Stimulated activated CD4-positive, alpha-beta T cell treated with anti-CD3 and anti-CD28 coated beads, TNF-alpha, amount 100 ng/mL, for 48 hours (primary cell): ENCODE measurements at places on chromosomes 6 and 20.

- DNase-seq, result no peak
Observed at GRCh38 chr6:20038410-20039204, 173.7 kb downstream of the MBOAT1 start.

GRCh38 chr20:32451682-32452461 is 93.7 kb downstream of the ASXL1 start:
- DNase-seq, result no peak

DNA sequence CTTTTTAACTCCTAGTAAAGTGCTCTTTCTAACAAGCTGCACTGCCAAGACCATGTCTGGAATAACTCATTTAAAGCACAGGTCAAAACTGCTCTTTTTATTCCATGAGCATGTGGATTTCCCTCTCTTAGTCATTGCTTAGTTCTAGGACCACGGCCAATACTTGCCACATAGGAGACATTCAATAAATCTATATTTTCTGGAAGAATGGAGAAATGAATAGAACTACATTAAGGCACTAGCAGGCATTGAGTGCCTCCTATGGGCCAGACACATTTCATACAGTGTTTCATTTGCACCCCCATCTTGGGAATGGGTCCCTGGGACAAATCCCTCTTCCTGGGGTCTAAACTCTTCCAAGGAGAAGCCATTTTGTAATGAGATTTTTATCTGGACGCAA is 552.8 kb upstream of the CITED2 start:
- no peak for DNase-seq

GRCh38 chr20:35172434-35172806 is 548 bp downstream of the PROCR start:
- no peak for DNase-seq

- no peak for DNase-seq
Observed at GRCh38 chr20:55676097-55676496, 329.2 kb downstream of the CBLN4 start.

GRCh38 chr6:37289931-37290330 is 32.0 kb upstream of the TMEM217 start:
- peak; percentile 10 for DNase-seq

DNA sequence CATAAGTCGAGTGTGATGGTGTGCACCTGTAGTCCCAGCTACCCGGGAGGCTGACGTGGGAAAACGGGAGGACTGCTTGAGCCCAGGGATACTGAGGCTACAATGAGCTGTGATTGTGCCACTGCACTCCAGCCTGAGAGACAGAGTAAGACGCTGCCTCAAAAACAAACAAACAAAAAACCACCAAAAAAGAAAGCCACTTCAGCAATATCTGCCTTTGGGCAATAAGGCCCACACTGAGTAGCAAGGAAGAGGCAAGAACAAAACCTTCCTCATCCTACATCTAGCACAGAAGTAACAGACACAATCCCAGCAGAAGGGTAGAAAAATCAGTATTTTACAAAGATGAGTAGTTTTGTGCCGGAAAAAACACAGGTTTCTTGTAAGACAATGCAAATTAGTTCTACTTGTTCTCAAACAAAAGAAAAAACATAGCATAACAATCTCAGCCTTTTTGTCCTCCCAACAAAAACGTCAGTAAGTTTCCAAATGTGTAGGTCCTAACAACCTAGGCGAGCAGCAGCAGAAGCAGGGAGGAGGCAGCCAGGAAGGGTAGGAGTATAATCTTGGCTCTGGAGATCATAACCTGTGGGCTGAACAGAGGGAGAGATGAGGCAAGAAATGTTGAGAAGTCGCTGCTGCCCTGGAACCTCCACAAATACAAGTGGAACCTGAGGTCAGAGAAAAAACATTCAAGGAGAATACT is 5.7 kb downstream of the PPP1R10 start:
- no peak for DNase-seq

GRCh38 chr20:60242836-60243505 is 284.7 kb downstream of the CDH26 start:
- no peak for DNase-seq

DNA sequence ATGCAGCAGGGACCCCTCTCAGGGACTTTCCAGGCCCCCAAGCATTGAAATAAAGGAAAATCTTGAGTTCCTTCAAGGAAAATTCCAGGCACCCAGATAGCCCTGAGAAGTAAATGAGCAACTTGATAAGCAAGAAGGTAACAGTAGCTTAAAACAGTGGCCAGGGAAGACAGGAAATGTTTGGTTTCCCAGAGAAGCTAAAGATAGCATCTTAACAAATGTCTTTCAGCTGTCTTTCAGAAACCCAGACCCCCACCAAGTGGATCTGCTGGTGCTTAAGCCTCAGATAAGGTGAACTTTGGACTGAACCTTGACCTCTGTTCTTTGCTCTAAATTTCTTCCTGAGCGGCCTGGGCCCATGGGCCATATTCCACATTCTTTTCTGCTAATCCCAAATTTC is 117.8 kb upstream of the CST7 start:
- DNase-seq, result no peak

DNA sequence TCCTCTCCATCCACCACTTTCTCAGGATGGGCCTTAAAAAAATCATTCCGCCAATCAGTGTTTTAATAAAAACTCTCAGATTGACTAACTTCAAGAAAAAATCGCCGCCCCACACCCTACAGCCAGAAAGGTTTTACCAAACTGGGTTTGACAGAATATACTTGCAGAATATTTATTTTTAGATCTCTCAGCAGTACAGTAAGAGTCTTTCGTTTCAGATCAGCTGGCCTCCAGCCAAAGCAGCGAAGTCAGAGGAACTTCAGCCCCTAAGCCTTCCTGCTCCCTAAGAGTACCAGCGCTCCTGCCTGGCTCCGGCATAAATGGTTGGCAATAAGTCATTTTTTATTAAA is 24.7 kb downstream of the TBC1D7 start:
- peak; percentile 5 for DNase-seq

GRCh38 chr6:11111769-11112437 is 378 bp upstream of the ERVFRD-1 start:
- no peak for DNase-seq

- DNase-seq, result no peak
Observed at GRCh38 chr6:148775161-148775560, 28.3 kb downstream of the UST start.

GRCh38 chr6:65760285-65760684 is 53.3 kb upstream of the EYS start:
- no peak for DNase-seq

GRCh38 chr6:2988094-2988425 is 11.6 kb upstream of the NQO2 start:
- no peak for DNase-seq

DNA sequence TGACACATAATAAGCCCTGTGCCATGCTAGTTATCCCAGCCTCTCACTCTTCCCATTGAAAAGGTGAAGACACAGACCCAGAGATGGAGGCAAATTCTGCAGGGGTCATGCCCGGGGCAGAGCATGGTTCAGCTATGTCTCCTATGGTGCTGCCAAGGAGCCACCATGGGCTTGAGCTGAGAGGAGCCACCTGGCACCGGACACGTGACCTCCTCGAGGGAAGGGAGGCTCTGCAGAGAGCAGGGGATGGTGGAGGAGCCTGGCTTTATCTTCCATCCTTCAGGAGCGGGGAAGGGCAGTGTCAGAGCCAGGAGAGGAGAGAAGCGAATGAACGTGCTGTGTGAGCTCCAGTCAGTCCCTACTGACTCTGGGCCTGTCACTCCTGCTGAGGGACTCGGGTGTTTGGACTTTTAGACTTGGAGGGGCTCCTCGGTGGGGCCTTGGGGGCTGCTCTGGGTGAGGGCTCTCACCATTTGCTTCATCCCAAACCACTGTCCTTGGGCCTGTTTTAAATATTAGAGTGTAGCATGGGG is 11.1 kb upstream of the CCN5 start:
- DNase-seq, result no peak

DNA sequence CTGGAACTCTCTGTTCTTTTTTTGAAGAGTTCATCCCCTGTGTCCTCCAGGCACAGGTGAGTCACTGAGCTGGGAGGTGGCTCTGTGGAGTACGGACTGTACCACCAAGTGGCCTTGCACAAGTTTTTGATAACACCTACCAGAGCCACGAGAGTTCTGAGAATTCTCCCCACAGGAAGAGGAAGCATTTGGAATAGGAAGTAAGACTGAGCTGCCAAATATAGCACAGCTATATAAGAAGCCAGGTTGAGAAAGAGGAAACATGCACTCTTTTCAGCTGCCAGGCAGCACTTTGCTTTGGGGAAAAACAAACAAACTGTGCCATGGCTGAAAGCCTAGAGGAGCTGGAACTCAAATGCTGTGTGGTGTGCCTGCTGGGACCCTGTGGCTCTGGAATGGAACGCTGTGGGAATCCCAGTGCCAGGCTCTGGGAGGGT is 70.8 kb upstream of the RIPOR2 start:
- DNase-seq, result no peak

DNA sequence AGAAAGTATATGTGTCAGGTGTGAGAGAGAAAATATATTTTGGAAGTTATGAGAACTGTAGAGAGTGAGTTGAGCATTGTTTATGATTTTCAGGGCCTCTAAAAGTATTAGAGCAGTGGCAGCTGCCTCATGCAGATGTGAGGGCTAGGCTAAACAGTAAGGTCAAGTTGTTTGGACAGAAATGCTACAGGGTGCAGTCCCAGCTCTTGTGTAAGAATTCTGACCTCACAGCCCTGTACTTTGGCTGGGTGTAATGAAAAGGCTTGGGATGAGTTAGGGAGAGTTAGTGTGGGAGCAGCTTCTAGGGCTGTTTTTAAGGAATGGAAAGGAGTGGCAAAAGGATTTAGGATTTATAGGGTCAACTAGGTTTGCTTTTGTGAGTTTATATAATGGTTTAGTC is 764.8 kb upstream of the ADGRB3 start:
- no peak for DNase-seq

GRCh38 chr6:158707120-158707820 is 57.4 kb downstream of the SYTL3 start:
- DNase-seq, result no peak

DNA sequence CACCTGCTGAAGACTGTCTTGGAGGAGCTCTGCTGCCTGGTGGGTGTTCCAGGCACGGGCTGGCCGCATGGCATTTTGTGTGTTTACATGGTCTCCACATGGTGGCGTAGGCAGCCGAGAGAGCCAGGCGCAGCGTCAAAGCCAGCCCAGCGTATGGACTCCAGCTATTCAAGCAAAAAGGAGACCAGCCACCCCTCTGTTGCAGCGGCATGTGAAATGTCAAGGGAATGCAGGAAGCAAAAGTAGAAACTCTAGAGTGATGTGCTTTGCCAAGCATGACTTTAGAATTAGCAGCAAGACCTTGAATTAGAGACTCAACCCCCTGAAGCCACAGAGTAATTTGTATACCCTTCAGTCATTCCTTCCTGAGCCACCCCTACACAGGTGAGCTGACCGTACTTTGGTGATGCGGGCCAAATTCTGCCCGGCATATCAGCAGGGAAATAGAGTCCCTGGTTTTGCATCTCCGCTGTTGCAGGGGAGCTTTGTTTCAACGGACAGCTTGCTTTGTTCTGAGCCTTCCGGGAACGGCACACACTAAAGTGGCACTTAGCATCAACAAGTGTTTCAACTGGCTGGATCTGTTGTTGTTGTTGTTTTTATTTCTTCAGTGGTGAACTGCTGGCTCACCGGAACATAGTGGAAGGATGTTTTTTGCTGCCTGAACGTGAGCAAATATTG is 48.5 kb downstream of the FNDC1 start:
- no peak for DNase-seq
